NCI-H1105 treated with DMSO at 0.1 percent for 48 hours (cell line): ENCODE measurements at places on chromosomes 5 and 9.

DNA sequence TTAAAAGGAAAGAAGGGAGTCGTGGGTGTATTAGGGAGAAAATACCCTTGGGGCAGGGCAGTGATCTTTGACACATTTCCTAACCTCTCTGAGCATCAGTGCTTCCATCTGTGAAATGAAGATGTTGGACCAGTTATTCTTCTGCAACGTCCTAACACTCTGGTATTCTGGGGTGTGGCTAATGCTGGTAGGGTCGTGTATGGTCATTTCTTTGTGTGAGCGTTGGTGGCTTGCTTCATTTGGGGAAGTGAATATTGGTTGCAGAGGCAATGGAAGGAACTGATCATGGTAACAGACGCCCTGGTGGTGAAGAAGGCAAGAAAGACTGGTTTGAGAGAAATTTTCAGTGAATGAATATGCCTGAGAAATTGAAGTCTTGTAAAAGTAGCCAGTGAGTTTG, 67.9 kb upstream of the TTC23L start:
- no peak for DNase-seq

- no peak for DNase-seq
These were observed 326.0 kb downstream of the NPR3 start for GRCh38 chr5:33037076-33037475.

- DNase-seq = no peak
These were observed 140.1 kb upstream of the MOCS2 start for GRCh38 chr5:53249529-53250200.

DNA sequence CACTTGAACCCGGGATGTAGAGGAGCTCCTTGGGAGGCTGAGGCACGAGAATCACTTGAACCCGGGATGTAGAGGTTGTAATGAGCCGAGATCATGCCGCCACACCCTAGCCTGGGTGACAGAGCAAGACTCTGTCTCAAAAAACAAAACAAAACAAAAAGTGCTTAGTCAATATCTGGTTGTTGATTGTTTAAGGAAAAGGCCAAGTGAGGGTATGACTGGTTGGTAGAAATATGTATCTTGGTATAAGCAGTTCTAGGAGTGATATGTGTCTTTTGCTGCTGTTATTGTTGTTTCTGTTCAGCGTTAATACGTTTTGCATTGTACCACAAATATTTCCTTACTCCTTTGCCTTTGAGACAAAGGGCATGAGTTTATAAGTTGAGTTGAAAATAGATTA, 210.7 kb upstream of the DMRT1 start:
- no peak for DNase-seq

GRCh38 chr9:108167136-108167900, 677.7 kb upstream of the KLF4 start:
- no peak for DNase-seq

DNA sequence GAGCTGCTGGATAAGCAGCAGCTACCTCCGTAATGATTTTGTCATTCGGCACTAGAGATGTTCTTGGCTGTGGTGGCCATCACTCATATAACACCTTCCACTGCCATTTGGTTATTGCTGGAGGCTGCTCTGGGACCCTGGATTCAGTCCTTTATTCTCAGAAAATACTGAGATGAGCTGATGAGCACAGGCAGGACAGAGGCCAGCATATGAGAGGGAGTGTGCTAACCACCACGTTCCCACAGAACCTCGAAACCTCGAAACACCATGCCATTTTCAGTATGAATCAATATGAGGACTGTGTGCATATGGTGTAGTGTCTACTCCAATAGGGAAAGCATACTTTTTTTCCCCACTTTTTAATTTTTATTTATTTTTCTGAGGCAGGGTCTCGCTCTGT, 56.6 kb downstream of the ADAM19 start:
- no peak for DNase-seq

DNA sequence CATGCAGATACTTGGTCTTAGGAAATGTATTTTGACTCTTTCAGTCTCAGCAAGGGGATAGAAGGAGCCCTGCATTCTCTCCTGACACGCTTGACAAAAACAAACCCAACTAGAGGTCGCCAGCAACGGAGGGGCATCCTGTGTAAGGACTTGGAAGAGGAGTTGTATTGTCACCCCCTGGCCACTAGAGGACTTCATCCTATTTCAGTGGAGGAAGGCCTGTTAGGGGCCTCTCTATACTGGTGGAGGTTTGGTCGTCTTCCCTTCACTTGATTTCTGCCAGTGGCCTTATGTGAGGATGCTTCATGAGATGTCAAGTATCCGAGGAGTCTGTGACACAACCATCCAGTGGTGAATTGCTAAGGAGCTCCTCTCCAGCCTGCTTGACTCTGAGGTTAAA, 122.8 kb upstream of the STC2 start:
- no peak for DNase-seq

GRCh38 chr9:124268661-124269060, 10.9 kb downstream of the NEK6 start:
- no peak for DNase-seq

DNA sequence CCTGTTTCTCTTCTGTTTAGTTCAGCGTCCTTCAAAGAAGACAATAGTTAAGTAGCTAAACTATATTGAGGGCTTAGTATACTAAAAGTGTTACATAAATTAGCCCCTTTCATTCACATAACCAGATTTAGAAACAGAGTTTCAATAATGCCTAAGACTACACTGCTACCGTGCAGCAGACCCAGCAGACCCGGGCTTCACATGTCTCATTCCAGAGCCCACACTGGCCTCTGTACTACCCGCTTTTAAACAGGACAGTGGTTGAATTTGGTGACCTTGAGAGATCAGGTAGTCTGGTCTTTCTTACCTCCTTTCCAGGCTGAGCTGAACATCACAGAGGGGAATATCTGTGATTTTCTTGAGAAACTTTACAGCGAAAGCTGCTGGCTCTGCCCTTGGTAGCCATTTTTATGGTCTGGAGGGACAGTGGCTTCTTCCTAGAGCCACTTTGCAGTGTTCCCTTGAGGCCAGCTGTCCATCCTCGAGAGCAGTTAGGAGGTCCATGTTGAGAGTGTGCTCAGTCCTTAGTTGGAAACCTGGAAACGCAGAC, 56.5 kb downstream of the SLC22A5 start:
- DNase-seq = no peak

GRCh38 chr5:135650081-135650480, 71.3 kb upstream of the CXCL14 start:
- DNase-seq = no peak

- DNase-seq = no peak
These were observed 310.1 kb downstream of the RFX3 start for GRCh38 chr9:3215658-3216057.

DNA sequence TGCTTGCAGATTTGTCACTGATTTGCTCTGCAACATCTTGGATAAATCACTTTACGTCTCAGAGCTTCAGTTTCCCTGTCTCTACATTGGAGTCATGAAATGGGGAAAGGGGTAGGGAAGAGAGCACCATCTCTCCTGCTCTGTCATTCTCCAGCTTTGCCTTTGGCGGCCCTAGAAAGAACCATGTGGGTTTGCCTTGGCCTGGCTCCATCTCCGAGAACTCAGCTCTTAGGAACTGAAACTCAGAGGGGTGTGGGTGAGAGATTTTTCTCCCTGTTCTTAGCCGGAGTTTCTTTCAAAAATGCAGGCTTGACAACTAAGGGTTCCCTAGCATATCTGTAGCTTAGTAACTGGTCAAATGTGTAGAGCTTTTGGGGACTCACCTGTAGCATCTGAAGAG, 123.5 kb downstream of the SMARCA2 start:
- DNase-seq = no peak

DNA sequence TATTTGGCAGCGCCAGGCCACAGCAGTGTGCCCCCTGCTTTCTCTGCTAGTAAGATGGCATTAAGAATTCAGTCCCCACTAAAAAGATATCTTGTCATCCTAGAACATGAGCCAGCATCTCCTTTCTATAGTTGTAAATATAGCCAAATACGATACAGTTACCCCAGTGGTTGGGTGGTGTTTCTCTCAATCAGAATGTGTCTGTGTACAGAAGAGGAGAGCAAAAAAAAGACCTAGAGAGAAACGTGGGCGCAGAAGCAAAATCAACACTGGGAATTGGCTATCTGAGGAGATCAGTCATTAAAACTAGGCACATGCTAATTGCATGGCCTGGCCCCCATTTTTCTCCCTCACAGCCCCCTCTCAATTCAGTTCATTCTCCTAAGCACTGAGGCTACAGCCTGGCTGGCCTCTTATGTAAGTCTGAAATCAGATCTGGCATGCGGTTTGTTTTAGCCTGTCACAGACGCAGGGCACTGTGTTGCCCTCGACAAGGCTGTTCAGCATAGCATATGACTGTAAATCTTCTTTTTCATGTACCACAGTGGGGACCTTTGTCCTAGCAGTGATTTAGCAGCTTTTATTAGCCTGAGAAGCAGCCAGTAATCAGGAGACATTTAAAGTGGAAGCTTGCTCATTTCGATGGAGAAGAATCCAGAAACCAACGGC, 57.8 kb downstream of the RORB start:
- no peak for DNase-seq

DNA sequence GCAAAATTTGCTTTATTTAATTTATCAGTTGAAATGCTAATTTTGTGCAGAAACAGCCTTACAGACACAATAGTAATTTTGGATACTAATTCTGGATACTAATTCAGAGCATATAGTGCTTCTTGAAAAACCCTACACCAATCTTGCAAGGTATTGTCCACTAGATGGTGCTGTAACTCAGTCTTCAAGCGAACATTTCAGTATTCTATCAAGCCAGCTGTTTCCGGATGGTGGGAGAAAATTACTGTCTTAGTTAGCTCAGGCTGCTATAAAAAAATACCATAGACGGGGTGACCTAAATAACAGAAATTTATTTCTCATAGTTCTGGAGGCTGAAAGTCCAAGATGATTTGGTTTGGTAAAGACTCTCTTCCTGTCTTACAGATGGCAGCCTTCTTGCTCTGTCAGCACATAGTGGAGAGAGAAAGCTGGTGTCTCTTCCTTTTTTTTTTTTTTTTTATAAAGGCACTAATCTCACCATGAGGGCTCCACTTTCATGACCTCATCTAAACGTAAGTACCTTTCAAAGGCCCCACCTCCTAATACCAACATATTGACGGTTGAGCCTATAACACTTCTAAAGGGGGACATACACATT, 1306.5 kb upstream of the CDH9 start:
- DNase-seq = no peak

DNA sequence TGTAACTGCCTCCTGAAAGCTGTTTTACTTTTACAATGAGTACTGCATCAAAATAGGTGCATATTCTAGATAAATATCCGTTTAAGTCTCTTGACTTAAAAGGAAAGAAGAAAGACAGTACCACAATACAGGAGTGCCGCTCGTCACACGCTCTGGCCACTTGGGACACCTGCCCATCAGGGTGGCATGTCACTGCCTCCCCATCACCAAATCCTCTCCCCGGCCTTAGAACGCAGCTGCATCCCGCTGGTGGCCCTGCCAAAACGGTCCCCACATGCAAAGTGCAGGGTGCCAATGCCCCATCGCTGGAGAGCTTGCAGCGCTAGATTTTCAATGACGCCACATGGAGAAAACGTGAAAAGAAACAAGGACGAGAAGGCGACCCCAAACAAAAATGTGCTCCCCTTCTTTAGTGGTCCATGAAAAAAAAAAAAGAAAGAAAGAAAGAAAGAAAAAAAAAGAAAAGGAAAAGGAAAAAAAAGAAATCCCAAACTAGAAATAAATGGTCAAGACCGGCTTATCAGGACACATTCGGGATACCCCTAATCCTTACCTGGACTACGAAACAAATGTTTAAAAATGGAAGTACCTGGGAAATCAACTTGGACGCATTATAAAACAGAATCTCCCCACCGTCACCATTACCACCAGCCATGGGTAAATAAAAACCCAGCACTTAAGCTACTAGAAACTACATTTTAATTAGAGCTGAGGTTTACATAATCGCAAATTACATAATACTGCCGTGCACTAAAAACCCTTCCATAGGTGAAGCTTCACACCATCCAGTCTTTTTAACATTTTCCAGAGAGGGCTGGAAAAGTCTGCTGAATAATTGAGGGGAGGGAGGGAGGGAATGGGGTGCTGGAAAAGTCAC, 1.0 kb downstream of the ANKH start:
- DNase-seq = peak; percentile 31

DNA sequence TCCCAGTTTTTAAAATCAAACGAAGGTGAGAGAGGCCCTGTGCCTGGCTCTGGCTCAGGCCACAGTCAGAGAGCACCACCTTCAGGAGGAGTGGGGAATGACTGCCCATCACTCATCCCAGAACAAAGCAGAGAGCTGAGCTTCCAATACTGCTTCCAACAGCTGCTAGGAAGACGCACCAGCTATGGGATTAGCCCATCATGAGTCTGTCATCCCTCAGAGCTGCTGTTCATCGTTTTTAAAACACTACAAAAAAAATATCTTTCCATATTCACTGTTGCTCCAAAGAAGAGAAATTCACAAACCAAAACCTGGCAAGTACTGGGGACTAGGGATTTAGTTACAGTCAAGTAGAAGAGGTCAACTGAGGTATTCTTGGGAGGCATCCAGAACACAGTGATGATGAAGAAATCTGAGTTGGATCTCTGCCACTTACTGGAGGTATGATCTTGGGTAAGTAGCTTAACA, 102.4 kb downstream of the CDK5RAP2 start:
- DNase-seq = peak; percentile 33

DNA sequence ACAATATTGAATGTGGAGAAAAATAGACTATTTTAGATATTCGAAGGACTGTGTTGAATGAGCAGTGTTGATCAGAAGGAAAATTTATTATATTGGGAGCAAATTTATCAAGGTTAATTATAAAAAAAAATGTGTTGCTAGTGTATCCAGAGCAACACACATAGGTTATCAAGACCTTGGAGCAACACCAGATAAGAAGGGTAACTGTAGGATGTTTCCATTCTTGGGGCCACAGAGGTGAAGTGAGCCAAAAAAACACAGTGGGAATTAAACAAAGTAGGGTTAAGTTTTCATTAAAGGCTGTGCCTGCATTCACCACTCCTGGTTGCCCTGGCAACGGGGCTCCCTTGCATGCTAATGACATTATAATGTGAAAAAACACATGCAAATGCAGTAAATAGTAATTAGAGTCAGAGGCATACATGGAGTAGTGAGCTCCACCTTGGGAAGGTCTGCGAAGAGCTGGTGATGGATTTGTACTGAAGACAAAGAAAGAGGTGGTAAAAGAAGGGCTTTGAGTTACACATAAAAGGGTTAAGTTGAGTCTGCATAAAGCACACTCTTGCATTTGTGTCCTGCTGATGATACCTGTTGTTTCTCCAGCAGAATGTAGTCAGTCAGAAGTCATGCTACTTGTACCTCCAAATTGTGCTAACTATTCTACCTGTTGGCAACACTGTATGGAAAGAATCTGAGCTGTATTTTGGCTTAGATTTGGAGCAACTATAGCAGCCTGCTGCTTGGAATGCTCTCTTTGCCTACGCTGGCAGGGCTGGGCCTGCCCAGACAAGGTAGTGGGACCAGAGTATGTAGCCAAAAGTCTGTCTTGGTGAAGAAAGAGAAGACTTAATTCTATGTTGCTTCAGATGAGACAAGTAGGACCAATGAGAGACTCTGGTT, 59.6 kb downstream of the ATG10 start:
- DNase-seq = peak; percentile 5

- peak; percentile 81 for DNase-seq
These were observed 10.4 kb upstream of the SPINK4 start for GRCh38 chr9:33229359-33230114.

- no peak for DNase-seq
These were observed 1.0 kb downstream of the TRIP13 start for GRCh38 chr5:893711-894110.
